ENCODE measurements at places on chromosomes 16 and 17.

DNA sequence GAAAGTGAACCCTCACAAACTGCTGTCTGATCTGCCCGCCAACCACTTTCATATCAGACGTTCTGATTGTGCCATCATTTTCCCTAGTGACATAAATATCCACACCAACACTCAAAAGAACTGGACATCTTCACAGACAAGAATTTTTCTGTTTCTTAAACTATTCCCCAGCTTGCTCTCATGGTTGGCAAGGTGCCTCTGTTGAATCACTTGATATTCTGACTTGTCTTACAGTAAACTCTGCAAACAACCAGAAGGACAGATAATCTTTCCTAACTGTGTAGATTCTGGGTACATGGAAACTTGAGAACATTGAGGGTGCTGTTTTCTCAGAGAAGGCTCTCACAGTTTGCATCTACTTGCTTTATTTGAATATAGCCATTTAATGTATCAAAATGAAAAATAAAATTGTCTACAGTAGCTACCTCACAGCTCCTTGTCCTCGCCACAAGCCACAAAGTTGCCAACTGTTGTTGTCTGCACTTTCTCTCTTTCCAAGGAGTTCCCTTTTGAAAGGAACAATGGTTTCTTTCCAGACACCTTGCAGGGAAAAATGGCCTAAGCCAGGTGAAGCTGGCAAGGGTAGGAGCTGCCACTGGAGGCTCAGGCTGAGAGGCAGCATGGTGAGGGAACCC is 46.0 kb upstream of the ADAMTS18 start:
- DNase-seq: no peak

DNA sequence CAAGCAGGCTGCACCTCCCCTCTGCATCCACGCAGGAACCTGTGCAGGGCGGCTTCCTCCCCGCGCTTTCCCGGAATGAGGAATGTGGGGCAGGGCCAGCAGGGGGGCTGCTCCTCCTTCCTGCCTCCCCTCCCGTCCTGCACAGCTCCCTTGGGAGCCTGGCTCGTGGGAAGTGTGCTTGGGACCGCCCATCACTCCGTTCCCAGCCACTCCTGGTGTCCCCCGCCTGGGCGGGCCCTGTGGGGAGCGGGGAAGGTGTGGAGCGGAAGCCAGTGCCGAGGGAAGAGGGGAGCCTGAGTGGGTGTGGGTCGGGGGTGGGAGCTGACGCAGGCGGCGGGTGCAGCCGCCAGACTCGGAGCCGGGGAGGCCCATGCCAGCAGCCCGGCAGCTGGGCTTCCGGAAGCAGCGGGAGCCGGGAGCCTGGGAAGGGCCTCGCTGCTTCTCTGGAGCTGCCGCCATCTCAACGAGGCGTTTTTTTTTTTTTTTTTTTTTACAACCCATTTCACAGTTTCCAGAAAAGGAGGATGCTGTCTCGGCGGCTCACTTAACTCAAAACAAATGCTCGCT is 24.1 kb downstream of the BAHCC1 start:
- peak; percentile 93 for DNase-seq

- no peak for DNase-seq
Observed at GRCh38 chr16:78684030-78684611, 584.7 kb downstream of the WWOX start.

GRCh38 chr16:82050909-82051357 is 15.9 kb downstream of the HSD17B2 start:
- no peak for DNase-seq

GRCh38 chr16:9035996-9036395 is 55.4 kb upstream of the HAPSTR1 start:
- DNase-seq: no peak

DNA sequence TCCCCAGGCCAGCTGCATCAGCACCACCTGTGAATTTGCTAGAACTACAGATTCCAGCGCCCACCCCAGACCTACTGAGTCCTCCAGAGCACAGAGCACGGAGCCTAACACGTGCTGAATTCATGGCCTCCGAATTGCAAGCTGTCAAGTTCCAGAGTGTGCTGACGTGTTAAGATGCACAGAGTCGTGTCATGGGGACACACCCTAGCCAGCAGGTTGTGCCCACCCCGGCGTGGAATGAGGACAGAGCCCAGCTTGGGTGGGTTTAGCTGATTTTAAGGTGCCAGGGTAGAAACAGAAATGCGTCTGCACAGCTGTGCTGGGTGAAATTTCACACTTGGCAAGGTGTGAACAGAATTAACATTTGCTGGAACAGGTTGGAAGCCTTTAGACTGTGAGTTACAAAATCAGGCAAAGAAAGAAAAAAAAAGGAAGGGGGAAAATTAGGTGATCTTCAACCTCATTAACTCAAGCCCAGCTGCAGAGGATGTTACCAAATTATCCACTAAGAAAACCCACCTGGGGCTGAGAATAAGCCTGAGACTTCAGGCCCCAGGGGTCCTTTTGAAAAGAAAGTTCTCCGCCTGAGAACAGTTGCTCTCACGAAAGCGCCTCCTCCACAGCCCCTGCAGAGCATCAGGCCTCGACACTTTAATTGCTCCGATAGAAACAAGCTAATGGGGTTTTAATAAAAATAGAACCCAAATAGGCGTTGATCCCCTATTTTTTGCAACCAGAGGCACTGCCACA is 27.1 kb downstream of the GINS3 start:
- DNase-seq: no peak

DNA sequence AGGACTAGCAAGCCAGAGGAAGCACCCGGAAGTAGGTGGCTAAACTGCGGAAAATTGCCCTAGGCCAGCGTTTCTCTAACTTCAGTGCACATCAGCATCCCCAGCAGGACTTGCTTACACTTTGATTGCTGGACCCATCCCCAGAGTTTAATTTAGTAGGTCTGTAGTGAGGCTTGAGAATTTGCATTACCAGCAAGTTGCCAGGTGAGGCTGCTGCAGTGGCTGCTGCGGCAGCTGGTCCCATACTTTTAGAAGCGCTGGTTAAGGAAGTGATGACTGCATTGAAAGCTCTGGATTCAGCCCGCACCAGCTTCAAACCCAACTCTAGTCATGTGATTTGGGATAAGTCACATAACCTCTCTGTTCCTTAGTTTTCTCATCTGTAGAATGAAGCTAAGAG is 4.2 kb downstream of the EEF2K start:
- no peak for DNase-seq

DNA sequence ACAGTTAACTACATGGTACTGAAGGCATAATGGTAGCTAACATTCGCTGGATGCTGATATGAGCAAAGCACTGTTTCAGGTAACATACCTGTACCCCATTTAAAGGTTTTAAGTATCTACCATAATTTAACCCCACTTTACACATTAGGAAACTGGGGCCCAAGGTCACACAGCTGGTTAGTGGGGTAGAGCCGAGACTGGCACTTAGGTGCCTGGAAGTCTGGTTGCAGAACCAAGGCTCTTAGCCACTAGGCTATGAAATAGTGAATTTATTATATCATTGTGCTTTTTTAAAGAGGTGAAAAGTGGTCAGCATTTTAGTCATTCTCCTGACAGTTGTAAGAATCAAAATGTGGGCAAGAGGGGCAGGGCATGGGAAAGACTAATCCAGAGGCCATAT is 25.2 kb downstream of the SIAH1 start:
- DNase-seq: no peak

- DNase-seq: no peak
Observed at GRCh38 chr16:79347277-79347676, 253.3 kb downstream of the MAF start.

DNA sequence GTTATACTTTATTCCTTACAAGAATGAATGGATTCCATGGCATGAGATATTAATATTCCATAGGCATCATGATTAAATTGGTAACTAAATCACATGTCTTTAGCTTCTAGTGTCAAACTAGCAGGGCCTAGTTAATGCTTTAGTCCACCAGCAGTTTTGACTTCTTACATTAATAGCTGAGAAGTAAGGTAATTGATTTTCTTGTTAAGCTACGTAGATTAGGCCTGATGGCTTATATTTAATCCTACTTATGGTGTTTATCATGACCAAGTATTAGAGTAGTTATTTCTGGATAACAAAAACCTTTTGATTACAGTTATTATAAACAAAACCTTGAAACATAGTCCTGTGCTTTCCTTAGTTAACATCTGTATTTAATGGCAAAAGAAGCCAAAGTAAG is 184.5 kb downstream of the TANC2 start:
- DNase-seq: no peak

DNA sequence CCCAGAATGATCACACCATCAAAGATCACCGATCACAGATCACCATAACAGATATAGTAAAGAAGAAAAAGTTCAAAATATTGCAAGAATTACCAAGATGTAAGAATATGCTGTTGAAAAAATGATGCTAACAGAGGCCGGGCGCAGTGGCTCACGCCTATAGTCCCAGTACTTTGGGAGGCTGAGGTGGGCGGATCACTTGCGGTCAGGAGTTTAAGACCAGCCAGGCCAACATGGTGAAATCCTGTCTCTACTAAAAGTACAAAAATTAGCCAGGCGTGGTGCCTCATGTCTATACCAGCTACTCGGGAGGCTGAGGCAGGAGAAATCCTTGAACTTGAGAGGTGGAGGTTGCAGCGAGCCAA is 53.2 kb downstream of the CPPED1 start:
- no peak for DNase-seq

DNA sequence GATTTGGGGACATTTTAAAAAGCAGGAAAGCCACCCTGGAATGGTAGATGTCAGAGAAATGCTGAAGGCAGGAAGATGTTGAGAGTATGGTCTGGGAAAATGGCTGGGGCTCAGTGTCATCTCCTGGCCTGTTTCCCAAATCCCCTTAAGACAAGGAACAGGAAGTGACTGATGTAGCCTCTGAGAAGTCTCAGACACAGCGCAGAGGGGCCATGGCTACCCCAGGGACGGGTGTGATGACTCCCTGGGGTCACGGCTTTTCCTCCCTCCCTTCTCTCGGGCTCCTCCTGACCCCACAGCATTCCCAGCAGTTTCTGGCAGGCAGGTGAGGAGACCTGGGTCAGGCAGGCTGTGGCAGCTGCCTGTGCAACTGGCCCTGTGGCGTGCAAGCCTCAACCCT is 45.4 kb downstream of the RAP1GAP2 start:
- no peak for DNase-seq

DNA sequence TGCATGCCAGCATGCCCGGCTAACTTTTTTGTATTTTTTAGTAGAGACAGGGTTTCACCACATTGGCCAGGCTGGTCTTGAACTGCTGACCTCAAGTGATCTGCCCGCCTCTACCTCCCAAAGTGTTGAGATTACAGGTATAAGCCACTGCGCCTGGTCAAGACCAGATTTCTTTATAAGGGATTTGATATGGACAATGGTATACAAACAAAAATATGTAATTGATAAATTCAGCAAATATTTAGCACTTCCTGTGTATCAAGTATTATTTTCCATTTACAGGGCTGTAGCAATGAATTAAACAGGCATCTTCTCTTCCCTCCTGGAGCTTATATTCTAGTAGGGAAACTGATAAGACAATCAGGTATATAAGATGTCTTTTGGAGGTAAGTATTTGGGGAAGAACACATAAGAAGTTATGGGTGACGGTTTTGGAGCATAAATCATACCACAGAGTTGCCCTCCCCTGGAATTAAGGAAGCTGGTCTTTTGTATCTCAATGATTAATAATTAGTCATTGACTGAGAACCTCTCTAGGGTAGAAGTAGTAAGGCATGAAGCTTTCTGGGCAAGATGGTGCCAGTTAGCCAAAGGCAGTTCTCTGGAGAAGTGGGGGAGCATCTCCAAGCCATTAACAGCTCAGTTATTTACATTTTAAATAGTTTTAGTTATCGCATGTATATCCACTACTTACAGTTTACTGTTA is 35.8 kb downstream of the TANC2 start:
- no peak for DNase-seq

- DNase-seq: peak; percentile 71
Observed at GRCh38 chr16:67428146-67428731, 2.7 kb upstream of the HSD11B2 start.

DNA sequence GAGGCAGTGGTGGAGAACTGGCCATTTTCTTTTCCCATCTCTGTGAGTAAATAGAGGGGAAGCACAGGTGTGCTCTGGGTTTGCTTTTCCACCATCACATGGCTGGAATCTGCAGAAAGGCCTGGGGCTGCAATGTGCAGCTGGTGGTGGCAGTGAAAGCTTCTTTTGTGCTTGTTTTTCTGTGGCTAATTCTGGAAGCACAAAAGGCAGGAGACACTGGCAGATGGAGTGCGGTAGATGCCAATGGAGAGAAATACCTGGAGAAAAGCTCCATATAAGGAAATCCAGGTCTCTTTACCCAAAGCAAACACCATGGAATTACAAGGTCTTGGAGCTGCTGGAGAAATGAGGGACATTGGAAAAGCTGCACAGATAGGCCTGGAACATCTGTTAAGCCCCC is 146.9 kb downstream of the HAPSTR1 start:
- DNase-seq: no peak

DNA sequence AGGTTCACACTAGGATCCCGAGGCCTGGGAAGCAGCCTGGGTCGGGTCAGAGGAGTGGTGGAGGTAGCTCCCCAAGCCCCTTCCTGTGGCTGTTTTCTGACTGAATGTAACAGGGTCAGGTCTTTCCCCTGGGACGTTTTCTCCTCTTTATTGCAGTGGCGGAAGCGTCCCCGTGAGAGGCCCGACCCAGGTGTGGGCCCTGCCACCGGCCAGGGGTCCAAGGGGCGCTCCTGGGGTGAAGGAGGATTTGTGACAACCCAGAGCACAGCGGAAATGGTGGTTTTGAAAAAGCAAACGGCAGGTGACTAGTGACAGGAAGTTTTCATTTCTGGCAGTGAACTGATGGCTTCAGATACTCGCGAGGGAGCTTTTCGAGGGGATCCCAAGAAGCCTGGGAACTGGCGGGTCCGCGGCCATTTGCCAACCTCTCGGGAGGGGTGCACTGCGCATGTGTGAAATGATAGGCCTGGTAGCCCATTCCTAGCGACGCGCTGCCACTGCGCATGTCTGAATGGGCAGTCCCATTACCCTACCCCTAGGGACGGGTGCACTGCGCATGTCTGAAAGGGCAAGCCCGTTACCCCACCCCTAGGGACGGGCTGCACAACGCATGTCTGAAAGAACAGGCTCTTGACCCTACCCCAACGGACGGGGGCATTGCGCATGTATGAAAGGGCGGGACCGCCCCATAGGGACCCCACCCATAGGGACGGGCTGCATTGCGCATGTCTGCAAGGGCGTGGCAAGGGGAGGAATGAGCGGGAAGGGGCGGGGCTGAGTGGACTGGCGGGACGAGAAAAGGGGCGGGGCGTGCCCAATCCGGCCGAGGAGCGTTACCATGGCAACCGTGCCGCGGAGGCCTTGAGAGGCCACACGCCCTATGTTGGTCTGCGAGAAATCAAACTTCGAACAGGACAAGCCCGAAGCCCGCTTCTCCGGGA is 1747.9 kb downstream of the TP53TG3F start:
- no peak for DNase-seq

- no peak for DNase-seq
Observed at GRCh38 chr17:32331243-32332040, 10.5 kb downstream of the C17orf75 start.

GRCh38 chr17:48510761-48511604 is 19.8 kb downstream of the HOXB1 start:
- DNase-seq: no peak

DNA sequence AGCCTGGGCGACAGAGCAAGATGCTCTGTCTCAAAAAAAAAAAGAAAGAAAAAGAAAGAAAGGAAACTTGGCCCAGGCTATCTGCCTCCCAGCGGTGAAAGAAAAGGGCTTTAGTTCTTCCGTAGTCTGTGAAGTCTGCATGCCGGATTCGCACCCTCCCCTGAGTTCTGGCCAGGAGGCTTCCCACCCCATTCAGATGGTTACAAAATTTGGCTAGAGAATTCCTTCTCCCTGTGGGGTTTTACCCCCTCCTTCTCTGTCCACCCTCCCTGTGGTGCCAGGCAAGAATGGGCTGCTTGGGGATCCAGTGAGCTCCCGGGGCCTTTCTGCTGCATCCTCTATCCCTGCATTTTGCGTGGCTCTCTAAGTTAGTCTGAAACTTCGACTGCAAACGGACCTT is 37.8 kb downstream of the PAFAH1B1 start:
- no peak for DNase-seq

- no peak for DNase-seq
Observed at GRCh38 chr16:23469814-23470213, 16.8 kb upstream of the COG7 start.

All from COR-L47 (cell line).